ENCODE measurements at places on chromosomes 2 and 18. TPM values are rescaled to one million over a fixed set of nuclear protein-coding genes. Genes with fewer than 3 reads are reported as not detected.

Gene WNT10A
- polyA plus RNA-seq, result not detected

Gene INO80B
- 6.9 TPM for polyA plus RNA-seq

Gene ANKRD36
- 3.7 TPM for polyA plus RNA-seq

Gene AKAIN1
- polyA plus RNA-seq, result not detected

Gene GAD1
- polyA plus RNA-seq, result 0.12 TPM

Gene AAK1
- 43.5 TPM for polyA plus RNA-seq

Gene FHL2
- polyA plus RNA-seq, result 421 TPM

Gene CD8A
- polyA plus RNA-seq, result not detected

Gene LONRF2
- polyA plus RNA-seq, result 0.03 TPM

Gene ACVR1
- polyA plus RNA-seq, result 57.1 TPM

Gene C2orf15
- 0.07 TPM for polyA plus RNA-seq

Gene EPHA4
- polyA plus RNA-seq, result 16.4 TPM

Gene INHBB
- not detected for polyA plus RNA-seq

Gene AQP12B
- not detected for polyA plus RNA-seq

Gene RBKS
- polyA plus RNA-seq, result 1.3 TPM

Gene DPP4
- polyA plus RNA-seq, result 35.6 TPM

Gene GPBAR1
- polyA plus RNA-seq, result not detected

Gene OSR1
- 11.3 TPM for polyA plus RNA-seq

Gene HOXD9
- not detected for polyA plus RNA-seq

Gene LIMS2
- 17.3 TPM for polyA plus RNA-seq

Gene WDPCP
- polyA plus RNA-seq, result 3.5 TPM

Gene PLGLB1
- polyA plus RNA-seq, result 0.41 TPM

Gene SLC5A7
- not detected for polyA plus RNA-seq

Gene CFAP65
- polyA plus RNA-seq, result not detected

Gene SLC38A11
- polyA plus RNA-seq, result 1.1 TPM

Gene FAM124B
- not detected for polyA plus RNA-seq

Gene ZC3H6
- polyA plus RNA-seq, result 0.85 TPM

Gene CYBRD1
- polyA plus RNA-seq, result 132 TPM

Gene TTC21B
- 7.3 TPM for polyA plus RNA-seq

Gene ANKRD30BL
- not detected for polyA plus RNA-seq

Gene EFR3B
- 0.24 TPM for polyA plus RNA-seq

Gene TMEM87B
- polyA plus RNA-seq, result 30.5 TPM

Gene POTEI
- not detected for polyA plus RNA-seq

Gene AQP12A
- polyA plus RNA-seq, result not detected

Gene ABCG5
- polyA plus RNA-seq, result not detected

Gene DSG2
- 1.1 TPM for polyA plus RNA-seq
